ENCODE measurements at places on chromosomes 7 and 10.

DNA sequence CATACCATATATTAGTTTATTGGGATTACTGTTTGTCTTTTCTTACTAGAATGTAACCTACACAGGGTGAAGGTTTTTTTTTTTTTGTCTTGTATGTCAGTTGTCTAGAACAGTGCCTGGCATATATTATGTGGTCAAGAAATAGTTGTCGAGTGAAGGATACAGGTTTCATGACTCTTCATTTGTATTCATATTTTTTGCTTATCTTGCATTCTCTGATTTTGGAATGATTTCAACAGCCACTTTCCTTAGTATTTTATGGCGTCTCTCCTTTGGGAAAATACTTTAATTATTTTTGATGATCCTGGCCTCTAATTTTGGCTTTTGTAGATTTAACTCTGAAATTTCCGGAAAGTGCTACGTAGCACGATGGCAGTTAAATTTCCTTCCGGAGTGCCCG, 12.4 kb downstream of the RBM33 start:
- no peak for DNase-seq

GRCh38 chr7:2710286-2710655, 22.3 kb downstream of the AMZ1 start:
- DNase-seq: no peak

DNA sequence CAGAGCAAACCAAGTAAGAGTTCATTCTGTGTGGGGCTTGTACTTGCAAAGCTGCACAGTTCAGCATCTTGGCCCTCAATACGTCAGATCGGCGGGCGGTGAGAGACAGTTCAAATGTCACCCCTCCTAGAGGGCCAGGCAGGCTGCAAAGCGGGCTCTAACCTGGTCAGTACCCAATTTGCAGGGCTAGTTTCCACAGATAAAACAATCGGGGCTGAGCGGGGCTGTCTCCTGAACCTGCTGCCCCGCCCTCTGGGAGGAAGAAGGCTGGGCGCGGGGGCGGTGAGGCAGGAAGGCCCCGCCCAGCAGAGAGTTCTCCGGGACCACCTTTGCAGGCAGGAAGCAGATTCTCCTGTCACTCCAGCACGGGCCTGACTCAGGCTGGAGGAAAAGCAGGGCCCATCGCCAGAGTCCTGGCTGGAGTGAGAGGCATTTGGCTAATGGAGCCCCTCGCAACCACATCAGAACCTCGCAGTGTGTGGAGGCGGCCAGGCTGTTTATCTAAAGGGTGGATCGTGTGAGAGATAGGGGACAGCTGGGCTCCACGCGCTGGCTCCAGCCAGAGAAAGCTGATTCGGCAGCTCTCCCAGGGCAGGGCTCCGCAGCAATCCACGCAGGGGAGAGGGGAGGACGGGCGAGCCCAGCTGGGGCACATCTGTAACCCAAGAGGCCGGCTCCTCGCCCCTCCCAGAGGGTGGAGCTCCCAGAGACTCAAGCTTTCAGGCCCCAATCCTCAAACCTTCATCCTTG, 83.1 kb downstream of the SH3PXD2A start:
- DNase-seq: peak; percentile 44

GRCh38 chr10:60675236-60675635, 103.0 kb upstream of the CDK1 start:
- no peak for DNase-seq

- no peak for DNase-seq
These were observed 3.7 kb upstream of the LDB3 start for GRCh38 chr10:86664341-86665217.

- DNase-seq: no peak
These were observed 624.5 kb downstream of the PARD3 start for GRCh38 chr10:34190580-34190979.

GRCh38 chr10:109966961-109967738, 40.6 kb upstream of the ADD3 start:
- DNase-seq: no peak

DNA sequence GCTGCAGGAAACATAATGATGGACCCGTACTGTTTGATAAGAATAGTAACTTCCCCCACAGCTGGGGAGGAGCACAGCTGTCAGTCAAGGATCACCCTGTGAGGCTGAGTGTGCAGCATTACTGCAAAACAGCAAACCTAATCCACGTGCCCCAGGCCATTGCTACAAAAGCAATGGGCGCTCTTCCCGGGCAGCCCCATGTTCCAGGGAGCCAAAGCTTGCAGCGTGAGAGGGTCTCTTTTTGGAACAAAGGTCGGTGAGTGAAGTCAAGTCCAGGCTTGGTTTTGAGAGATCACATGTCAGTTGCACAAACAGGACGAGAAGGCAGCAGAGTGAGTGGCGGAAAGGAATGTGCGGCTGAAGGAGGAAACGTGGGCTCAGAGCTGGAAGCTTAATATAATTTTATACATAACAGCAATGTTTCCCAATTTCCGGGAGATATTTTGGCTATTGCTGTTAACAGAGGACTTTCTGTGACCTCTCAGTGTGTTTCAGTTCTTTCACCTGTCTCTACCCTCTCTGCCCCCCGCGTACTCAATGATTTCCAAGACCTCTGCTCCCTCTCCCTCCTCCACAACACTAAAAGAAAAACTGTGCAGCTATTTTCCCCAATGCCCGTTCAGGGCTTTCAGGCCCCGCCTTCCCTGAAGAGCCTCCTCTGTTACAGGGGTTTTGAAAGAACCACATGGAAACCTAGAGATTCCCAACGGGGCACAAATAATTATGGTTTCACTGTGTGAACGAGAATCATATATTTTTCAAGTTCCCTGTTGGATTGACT, 128.9 kb downstream of the MTPAP start:
- no peak for DNase-seq

- DNase-seq: no peak
These were observed 381.2 kb upstream of the MGMT start for GRCh38 chr10:129085811-129086210.

GRCh38 chr10:6580279-6581029, 378 bp upstream of the PRKCQ start:
- no peak for DNase-seq

GRCh38 chr10:124005991-124006392, 87.4 kb downstream of the CHST15 start:
- DNase-seq: no peak

GRCh38 chr7:116986611-116987565, 33.6 kb downstream of the ST7 start:
- DNase-seq: no peak

DNA sequence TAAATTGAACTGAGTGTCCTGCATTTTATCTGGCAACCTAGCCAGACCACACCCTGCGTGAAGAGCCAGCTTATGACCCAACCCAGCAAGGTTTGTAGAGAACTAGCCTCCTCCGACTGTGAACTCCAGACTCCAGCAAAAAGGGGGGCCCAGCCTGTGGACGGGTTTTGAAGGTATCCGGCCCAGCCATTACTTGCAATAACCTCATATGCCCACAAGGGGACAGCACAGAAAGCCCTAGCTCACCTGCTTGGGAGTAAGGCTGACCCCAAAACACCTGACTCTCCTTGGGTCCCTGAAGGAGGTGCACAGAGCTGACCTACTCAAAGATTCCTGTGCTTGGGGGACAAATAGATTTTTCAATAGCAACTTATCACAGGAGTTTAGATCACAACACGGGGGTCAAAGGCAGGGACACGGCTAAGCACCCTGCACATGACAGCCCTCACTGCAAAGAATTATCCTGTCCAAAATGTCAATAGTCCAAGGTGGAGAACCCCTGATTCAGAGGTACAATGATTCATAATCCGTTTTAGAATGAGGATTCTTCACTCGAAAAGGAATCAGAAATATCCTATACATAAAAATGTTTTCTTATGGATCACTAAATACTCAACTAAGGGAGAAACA, 4.6 kb downstream of the TRPV6 start:
- DNase-seq: no peak

GRCh38 chr10:43170491-43170890, 32.2 kb downstream of the CSGALNACT2 start:
- DNase-seq: no peak

- DNase-seq: no peak
These were observed 180.6 kb downstream of the LRMDA start for GRCh38 chr10:75611993-75612372.

- DNase-seq: no peak
These were observed 344.1 kb upstream of the PRKCQ start for GRCh38 chr10:6924166-6924565.

DNA sequence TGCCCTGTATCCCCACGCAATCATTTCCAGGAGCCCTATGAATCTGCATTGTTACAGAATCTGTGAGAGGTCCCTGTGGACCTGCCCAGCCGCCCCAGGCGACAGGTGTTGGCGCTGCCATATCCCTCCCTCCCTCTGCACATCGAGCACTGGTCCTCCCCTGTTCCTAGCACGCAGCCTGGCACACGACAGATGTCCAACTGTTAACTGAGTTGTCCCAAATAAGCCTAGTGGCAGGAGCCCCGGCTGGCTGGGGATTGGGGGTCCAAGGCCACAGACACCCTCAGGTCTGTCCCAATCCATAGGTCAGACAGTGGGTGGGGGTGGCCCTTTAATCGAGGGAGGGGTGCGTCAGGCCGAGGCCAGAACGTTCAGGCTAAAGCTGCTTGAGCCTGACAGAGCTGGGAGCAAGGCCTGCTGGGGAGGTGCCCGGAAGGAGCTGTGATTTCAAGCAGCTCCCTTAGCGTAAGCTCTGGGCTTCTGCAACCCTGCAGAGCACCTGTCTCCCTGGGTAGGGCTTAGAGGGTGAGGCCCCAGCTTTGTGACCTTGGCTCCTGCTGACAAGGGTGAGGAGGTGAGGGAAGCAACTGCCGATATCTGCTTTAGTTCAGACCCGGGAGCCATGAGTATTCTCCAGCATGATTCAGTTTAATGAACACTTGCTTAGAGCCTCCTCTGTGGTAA, 40.1 kb downstream of the ADRA2A start:
- no peak for DNase-seq

GRCh38 chr7:71739520-71740173, 607.7 kb downstream of the GALNT17 start:
- DNase-seq: no peak

- no peak for DNase-seq
These were observed 133.1 kb upstream of the NPS start for GRCh38 chr10:127415901-127416581.

GRCh38 chr10:110486680-110487410, 10.9 kb upstream of the DUSP5 start:
- DNase-seq: no peak

GRCh38 chr7:67462781-67463191, 466.2 kb downstream of the TYW1 start:
- no peak for DNase-seq

GRCh38 chr7:55641273-55641691, 69.0 kb upstream of the VOPP1 start:
- DNase-seq: no peak

DNA sequence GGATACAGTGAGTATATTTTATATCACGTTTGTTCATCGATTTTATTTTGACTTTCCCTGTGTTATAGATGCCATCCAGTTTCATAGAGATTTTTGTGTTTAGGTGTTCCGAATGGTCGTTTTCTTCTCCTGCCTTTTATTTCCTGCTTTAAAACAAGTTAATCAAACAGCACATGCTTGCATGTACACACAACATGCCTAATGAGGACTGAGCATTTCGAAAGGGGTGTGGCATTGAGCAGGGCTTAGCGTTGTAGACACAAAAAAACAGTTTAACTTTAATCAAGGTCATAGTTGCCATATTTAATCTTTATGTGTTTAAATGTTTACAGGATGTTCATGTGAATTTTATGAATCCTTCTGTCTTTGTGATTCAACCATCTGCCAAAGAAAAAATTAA, 430.5 kb upstream of the GALNT17 start:
- no peak for DNase-seq

DNA sequence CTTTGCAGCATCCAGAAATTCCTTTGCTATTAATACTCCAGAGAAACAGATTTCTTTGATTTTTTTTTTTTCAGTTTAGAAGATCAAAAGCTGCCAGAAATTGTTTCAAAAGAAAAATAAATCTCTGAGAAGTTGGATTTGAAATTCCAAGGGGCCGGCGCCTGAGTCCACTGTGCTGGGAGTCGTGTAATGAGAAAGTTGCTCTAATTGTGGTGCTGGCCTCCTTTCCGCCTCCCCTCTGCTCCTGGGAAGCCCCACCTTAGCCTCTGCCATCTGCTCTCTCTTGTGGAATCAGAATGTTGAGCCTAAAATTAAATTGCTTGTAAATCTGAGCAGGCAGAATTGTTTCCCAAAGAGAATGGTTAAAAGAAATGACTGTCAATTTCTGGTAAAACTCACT, 93.3 kb downstream of the EMX2 start:
- no peak for DNase-seq

GRCh38 chr7:8296362-8296659, 34.3 kb upstream of the ICA1 start:
- DNase-seq: no peak

- DNase-seq: no peak
These were observed 13.8 kb upstream of the CYP3A5 start for GRCh38 chr7:99693427-99694200.

- no peak for DNase-seq
These were observed 55.1 kb upstream of the ZEB1 start for GRCh38 chr10:31263903-31264302.

DNA sequence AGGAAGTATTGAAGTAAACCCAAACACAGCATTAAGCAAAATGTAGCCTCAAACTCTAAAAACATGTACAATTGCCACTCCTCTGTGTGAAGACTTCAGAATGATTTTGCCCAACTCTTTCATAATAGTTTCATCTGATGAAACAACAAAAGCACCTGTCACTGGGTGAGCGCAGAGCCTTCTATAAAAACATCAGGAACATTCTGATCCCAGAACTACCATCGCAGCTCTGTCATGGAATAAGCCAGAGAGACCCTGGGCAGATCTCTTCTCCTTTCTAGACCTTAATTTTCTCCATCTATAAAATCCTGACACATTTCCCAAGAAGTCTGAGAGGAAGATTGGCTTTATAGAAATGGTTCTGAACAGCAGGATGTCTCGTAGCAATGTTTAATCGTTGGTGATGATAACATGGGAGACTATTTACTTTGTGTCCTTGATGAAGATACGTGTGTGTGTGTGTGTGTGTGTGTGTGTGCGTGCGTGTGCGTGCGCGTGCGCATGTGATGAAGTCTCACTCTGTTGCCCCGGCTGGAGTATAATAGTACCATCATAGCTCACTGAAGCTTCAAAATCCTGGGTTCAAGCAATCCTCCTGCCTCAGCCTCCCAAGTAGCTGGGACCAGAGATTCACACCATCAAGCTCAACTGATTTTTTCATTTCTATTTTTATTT, 198.0 kb downstream of the KIAA1217 start:
- DNase-seq: no peak

All from thoracic aorta (tissue), 2 donors.